Fibroblast of skin of left quadriceps (primary cell): ENCODE measurements at places on chromosomes 4 and X.

- DNase-seq, result no peak
These were observed 1039.7 kb downstream of the RAPGEF2 start for GRCh38 chr4:160142579-160142978.

DNA sequence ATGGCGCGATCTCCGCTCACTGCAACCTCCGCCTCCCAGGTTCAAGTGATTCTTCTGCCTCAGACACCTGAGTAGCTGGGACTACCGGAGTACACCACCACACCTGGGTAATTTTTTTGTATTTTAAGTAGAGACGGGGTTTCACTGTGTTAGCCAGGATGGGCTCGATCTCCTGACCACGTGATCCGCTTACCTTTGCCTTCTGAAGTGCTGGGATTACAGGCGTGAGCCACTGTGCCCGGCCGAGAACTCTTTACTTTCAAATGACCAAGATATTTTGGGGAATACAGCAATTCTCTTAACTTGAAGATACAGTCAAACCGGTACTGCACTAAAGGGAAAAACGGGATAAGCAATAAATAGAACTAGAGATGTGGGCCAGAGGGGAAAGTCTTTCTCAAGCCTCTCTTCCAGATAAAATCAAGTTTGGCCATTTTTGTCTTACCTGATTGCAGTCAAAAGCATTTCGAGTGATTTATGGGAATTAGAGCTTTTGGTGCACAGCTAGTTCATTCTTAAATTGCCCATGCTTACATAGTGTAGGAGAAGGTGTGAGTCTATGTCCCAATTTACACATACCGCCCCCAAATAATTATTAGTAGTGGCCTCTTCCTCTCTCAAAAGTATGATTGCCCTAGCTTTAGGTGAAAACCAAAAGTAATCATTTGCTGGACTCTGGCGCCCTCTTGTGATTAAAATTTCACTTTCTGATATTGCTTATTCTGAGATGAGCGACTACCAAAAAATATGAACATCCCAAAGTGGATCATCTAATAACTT lies 53.2 kb upstream of the ABCG2 start:
- DNase-seq, result peak; percentile 21

GRCh38 chr4:33751050-33751449 lies 2493.3 kb downstream of the ARAP2 start:
- no peak for DNase-seq

DNA sequence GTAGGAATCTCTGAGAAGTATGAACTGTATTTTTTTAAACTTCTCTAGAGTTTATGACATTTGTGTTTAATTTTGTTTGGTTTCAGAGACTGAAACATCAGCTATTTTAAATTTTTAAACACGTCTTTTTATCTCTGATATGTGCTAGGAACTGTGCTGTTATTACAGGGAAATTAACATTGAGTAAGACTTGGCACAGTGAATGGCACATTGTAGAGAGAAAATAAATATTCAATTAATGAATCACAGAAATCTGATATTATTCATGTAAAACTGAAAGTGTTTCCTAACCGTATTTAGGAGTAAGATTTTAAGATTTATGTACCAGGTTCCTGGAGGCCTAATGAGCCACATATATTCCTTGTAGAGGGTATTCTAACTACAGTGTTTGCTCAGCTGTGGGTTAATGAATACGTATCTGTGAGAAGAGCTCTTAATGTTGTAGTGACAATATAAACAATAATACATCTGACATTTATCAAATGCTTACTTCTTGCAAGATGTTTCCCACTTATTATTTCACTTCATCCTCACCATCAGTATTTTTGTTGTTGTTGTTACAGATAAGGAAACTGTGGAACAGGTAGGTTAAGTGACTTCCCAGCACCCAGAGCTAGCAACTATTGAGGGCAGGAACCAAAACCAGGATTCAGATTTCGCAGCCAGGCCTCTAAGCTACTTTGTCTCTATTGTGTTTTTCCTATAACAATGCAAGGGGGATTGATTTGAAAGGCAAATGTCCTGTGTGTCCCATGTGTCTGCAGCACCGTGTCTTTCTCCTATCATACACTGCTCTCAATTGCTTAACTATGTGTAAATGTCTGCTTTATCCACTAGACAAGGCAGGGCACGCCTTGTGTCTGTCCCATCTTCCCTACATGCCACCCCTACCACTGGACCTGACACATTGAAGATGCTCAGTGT lies 121.1 kb upstream of the FAM9C start:
- DNase-seq, result no peak

DNA sequence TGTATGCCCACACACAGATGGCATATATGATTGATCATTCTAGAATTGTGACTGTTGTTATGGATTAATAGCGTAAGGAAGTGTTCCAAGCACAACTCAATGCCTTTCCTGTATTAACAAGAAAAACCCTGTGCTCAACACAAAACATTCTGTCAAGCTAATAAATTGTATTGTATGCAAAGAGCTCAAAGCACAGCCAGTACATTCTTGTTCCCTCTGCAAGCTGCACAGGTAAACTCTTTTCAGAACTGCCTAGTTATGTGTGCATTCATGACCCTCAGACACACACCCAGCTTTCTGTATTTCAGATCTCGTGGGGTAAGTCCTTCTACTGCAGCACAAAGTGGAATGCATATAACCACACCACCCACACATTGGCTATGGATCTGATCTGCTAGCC lies 34.3 kb upstream of the BANK1 start:
- DNase-seq, result no peak

DNA sequence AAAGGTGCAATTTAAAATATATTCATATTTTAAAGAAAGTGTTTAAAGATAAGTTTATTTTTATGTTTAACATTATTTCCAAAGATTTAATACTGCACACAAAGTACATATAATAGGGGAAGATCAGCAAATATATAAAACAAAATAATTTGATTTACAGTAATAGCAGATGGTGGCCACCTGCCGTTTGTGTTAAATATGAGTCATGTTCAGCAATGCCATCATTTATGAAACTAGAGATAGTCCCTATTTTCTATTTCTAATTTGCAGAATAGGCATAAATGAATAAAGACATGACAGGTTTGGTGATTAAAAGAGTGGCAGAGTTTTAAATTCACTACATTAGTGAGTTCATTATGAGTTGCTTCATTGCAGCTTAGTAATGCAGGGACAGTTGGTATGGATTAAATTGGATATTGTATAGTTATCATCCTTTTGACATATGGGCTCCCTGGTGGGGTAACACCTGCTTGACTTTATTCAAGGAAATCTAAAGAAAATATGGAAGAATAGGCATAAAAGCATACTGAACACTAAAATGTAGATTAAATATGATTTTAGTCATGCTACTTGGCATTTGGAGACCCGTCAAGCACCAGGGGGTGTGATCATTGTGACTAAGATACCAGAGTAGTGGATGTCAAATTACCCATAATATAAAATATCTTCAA lies 78.8 kb upstream of the BANK1 start:
- no peak for DNase-seq

- DNase-seq, result no peak
These were observed 9.2 kb downstream of the UBE2A start for GRCh38 chrX:119583431-119584059.

DNA sequence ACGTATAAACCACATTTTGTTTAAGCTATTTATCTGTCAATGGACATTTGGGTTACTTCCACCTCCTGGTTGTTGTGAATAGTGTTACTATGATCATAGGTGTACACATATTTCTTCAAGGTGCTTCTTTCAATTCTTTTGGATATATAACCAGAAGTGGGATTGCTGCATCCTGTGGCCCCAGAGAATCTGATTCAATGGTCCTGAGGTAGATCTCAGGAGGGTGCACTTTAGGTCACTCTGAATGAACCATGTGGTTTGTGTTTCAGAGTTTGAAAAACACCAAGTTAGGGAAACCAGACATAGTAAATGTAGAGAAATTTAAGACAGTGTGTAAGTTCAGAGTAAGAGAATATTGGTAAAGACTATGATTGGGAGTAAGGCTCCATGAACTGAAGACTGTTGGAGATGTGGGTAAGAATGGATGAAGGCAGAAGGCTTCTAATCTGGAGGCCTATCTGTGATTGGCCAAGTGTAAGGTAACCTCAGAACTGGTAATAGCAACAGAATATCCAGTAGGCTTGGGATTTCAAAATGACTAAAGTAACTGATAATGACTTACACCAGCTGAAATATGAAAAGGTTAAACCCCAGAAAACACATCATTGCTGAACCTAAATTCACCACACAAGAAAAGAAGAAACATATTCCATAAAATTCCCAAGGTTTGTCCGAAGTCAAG lies 236.9 kb downstream of the CAMK2D start:
- no peak for DNase-seq

GRCh38 chr4:102525504-102525903 lies 24.3 kb downstream of the NFKB1 start:
- no peak for DNase-seq

GRCh38 chr4:16119981-16120380 lies 36.2 kb upstream of the PROM1 start:
- no peak for DNase-seq
